ENCODE measurements at places on chromosomes 7 and 10. TPM values are rescaled to one million over a fixed set of nuclear protein-coding genes. Genes with fewer than 3 reads are reported as not detected.

DNA sequence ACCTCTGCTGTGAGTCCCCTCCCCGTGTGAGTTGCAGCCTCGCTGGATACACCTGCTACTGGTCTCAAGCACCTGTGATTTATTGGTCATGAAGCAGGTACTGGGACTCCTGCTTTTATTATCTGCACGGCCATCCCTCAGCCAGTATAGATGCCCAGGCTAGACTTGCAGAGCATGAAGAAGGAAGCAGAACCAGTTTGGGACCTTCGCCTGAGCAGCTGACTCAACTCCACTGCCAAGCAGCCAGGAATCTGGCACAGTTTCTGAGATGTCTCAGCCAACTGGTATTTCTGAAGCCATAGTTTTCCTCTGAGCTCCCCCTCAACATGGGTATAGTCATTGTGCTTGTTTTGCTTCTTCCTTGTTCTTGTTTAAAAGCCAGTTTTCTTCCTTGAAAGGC is 28.0 kb upstream of the SLC39A12 start:
- DNase-seq: no peak

GRCh38 chr10:29529146-29529545 is 105.6 kb downstream of the SVIL start:
- DNase-seq: no peak

- peak; percentile 71 for DNase-seq
Measured at GRCh38 chr10:5546891-5547680, 22.3 kb downstream of the CALML3 start.

- DNase-seq: no peak
Measured at GRCh38 chr7:80277434-80278427, 143.1 kb downstream of the GNAI1 start.

DNA sequence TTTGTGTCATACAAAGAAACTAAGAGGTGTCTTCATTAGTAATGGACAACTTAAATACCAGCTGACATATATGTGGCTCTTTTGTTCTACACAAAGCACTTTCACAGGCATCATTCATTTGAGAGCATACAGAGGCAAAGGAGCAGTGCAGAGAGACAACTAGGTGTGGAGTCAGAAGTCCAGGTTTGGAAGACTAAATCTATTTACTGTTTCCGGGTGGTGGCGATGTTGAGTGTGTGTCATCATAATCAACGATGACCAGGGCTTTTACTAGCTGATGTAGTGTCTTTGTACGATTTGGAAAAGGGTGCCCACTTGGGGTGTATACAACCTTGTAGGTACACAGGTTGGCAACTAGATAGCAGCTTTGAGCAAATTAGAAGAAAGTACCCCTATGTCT is 195.5 kb upstream of the CCDC6 start:
- no peak for DNase-seq

DNA sequence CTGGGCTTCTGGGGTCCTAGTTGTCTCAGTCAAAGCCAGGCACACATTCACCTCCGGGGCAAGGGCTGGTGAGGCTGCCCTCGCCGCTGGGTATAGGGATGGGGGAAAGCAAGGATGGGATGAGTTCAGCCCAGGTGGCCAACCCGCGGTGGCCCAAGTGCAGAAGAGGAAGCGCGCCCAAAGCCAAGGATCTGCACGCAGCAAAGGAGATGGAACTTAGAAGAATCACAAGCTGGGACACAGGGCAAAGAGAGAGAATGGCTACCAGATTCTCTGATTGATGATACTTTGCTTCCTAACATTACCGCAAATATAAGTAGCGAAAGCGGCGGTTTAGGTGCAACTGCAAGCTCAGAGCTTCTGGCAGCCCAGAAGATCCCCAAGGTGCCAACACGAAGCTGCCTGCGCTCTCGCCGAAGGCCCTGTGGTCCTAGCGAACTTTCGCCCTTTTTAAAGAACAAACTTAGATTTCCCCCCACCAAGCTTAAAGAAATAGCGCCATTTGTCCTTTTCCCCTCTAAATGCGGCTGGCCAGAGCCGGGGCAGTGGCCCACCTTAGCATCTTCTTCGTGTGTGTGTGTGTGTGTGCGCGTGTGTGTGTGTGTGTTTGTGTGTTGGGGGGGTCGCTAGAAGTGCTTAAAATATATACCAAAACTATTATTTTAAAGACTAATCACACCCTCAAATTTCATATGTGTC is 927 bp upstream of the MKX start:
- no peak for DNase-seq

GRCh38 chr7:71349682-71350481 is 217.9 kb downstream of the GALNT17 start:
- no peak for DNase-seq

GRCh38 chr10:133415752-133416151 is 8.7 kb downstream of the SPRN start:
- no peak for DNase-seq

DNA sequence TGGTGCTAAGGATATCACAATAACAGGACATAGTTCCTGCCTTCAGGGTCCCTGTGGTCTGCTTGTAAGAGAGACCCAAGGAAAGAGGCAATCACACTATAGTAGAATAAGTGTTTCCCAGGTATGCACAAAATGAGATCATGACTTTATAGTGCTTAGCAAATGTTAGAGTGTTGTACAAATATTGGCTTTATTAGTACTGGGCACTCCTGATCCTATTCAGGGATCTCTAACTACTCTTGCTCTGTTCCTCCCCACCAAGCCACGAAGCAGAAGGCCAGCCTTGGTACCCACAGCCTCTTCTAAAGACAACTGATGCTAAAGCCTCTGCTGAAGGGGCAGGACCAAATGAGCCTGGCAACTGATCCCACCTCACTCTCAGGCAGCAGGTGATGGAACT is 75.1 kb downstream of the HERPUD2 start:
- DNase-seq: no peak

DNA sequence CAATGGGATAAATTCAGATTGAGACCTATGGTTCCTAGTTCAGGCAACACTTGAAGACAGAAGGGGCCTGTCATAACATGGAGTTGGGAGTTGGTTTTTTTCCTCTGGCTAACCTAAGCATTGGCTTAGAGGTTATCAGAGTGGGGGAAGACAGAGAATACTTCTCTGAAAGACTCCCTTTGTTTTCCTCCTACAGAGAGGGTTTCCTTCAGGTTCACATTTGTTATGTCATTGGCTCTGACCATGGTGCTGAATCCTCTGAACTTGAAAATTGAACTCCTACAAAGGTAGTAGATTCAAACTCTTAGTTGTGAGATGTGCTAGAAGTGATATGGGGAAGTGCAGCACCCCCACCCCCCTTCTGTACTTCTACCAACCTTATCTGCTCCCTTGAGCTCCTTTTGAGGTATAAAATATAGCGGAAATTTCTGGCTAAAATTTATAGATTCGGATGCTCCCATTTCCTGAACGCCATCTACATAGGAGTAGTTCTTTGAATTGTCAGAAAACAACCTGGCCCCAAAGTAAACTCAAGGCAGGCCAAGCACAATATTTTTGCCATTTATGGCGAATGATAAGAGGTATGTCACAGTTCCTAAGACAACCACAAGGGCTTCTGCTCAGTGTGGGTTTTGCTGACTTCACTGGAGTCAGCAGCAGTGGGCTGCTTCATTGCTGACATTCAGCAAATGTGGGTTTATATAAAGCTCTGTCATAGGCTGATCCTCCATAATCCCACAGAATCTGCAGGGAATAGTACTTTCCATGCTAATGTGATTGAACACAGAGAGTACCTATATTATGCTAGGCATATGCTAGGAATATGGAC is 131.6 kb upstream of the KLF14 start:
- DNase-seq: no peak

- no peak for DNase-seq
Measured at GRCh38 chr7:51127618-51127904, 189.0 kb downstream of the COBL start.

DNA sequence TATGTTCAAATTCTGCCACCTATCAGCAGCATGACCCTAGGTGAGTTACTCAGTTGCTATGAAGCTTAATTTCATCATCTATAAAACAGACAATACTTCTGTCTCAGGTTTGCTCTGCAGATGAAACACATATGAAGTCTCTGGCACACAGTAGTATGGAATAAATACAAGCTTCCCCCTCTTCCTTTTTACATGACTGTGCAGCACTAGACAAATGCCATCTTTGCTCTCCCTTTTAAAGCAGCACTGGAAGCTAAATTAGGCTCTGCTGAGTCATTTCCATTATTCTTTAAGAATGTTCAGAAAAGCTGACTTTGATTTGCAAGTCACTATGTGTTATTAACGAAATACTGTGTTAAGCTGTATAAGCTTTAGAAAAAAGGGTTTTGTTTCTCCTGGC is 40.7 kb upstream of the ANAPC16 start:
- DNase-seq: no peak

GRCh38 chr7:32070406-32071360 is at the start of gene PDE1C:
PDE1C (minus strand) TSS chr7:32070407.
- DNase-seq: no peak

GRCh38 chr10:1063232-1063865 is 7.2 kb downstream of the WDR37 start:
- no peak for DNase-seq

DNA sequence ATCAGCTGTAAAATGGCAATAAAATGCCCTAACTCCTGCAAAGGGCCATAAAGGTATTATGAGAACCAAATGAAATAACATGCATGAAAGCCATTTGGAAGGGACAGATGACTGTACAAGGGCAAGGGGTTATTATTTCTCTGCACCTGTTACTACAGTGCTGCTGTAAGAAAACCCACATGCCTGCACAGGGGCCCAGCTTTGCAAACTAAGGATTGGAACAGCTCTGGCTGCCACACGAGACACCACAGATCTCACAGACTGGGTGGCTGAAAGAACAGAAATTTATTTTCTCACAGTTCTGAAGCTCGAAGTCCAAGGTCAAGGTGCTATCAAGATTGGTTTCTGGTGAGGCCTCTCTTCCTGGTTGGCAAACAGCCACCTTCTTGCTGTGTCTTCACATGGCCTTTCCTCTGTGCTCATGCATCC is 409.0 kb upstream of the NRP1 start:
- no peak for DNase-seq

GRCh38 chr7:121561717-121562116 is 165.6 kb upstream of the FAM3C start:
- no peak for DNase-seq

DNA sequence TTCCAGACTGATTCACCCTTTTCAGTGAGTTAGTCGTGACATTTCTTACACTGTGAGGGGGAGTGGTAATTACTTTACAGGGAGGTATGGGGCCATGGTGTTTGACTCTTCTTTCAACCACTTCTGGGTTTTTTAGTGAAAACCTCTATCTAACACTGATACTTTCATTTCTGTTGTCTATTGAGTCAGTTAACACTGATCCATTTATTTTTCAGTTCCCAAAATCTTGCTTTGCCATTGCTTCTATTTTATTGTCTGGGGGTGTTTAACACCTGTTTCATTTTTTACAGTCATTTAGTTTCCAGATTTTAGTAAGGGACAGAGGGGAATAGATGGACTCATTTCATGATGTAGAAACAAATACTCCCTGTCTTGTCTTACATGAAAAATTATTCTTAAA is 61.5 kb downstream of the HELLS start:
- no peak for DNase-seq

DNA sequence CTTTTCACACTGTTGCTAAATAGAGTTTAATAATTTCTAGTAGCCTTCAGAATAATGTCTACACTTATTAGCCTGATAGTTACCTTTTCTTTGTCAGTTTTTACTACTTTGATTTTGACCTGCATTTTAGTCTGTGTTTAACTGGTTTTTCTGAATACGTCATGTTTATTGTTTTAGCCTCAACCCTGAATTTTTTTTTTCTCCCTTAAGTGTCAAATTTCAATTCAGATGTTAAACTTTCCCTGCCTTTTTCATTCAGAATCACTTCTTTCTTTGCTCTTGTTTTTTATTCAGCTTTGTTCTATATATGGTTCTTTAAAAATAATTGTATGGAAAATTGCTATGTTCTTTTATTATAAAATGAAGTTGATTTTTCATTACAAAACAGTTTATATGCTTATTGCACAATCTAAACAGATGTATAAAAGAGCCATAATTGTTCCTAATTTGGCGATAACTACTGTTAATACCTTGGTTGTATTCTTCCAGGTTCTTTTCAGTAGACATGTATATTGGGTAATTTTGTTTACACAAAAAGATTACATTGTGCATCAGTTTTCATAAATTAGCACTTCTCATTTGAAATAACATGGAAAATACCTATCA is 159.7 kb downstream of the ADK start:
- no peak for DNase-seq

The PRRT4 gene
- 0.49 TPM for total RNA-seq

The ZNF25 gene
- total RNA-seq: 12.9 TPM

The IRF5 gene
- total RNA-seq: 32.0 TPM

The SORCS3 gene
- total RNA-seq: not detected

The ASNS gene
- 133 TPM for total RNA-seq

The CDH23 gene
- total RNA-seq: 79.3 TPM

The HNRNPH3 gene
- total RNA-seq: 103 TPM
